IPS-NIHi11 (cell line): ENCODE measurements at places on chromosomes 11 and 22.
A peak's percentile ranks its signal among the peaks of the same experiment; 100 is the strongest.

- DNase-seq, result no peak
These were observed 474 bp upstream of the CHADL start for GRCh38 chr22:41241133-41241676.

GRCh38 chr11:10930972-10931760 lies 73.3 kb upstream of the ZBED5 start:
- DNase-seq, result peak; percentile 75

DNA sequence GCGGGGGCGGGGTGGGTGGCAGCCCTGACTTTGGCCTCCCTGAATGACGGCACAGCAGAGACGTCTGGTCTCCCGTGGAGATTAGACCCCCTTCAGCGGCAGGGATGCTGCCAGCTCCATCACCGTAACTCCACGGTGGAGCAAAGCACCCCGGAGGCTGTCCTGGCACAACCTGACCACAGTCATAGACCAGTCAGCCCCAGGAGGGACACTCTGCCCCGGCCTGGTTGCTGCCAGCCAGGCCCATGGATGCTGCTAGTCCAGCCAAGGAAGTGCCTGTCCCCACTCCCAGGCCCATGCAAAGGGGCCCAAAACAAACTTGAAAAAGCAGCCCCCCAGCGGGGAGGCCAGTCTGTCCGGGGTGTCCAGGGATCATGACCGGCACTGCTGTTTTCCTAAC lies 11.5 kb upstream of the ANO1 start:
- DNase-seq, result no peak

- no peak for DNase-seq
These were observed 35.5 kb downstream of the POLR3H start for GRCh38 chr22:41508770-41509170.

GRCh38 chr11:11512929-11513328 lies 108.9 kb downstream of the GALNT18 start:
- no peak for DNase-seq

DNA sequence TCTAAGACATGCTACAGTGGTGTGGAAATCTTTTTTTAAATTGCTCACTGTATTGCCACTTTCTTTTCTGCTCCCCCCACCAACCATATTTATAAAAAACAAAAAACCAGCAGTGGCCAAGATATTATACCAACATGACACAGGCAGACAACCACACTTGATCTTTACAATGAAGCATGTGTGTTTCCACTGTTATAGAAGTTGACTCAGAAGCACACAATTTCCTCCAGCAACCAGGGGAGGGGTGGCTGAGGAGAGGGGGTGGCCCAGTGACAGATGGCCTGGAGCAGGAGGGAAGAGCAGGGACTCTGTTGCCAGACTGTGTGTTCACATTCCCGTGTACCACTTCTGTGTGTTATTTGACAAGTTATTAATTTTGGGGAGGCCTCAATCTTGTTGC lies 14.8 kb downstream of the CD59 start:
- DNase-seq, result no peak

DNA sequence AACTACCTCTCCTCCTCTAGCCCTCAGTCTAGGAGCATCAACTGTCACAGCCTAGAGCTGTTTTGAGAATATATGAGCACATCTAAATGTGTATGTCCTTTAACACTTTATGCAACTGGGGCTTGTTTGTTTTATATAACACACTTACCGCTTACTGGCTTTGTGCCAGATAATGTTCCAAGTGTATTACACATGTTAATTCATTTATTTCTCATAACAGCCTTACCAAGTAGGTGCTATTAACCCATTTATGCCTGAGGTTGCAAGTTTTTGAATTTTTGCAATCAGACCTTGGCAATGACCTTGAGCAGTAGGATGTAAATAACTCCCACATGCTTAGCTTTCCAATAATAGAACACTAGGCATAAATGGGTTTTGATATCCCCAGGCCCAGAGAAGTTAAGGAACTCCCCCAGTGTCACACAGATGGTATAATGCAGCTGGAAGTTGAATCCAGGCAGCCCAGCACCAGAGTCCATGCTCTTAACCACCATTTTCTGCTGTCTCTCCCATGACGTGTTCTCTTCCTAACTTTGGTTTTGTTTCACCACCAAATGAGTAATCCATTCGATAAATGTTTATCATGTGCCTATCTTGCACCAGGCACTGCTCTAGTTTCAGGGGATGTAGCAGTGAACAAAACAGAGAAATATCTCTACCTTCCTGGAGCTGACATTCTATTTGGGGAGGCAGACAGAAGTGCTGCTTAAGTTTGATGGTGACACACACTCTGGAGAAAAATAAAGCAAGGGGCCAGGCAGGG lies 23.1 kb downstream of the PRDM11 start:
- no peak for DNase-seq

DNA sequence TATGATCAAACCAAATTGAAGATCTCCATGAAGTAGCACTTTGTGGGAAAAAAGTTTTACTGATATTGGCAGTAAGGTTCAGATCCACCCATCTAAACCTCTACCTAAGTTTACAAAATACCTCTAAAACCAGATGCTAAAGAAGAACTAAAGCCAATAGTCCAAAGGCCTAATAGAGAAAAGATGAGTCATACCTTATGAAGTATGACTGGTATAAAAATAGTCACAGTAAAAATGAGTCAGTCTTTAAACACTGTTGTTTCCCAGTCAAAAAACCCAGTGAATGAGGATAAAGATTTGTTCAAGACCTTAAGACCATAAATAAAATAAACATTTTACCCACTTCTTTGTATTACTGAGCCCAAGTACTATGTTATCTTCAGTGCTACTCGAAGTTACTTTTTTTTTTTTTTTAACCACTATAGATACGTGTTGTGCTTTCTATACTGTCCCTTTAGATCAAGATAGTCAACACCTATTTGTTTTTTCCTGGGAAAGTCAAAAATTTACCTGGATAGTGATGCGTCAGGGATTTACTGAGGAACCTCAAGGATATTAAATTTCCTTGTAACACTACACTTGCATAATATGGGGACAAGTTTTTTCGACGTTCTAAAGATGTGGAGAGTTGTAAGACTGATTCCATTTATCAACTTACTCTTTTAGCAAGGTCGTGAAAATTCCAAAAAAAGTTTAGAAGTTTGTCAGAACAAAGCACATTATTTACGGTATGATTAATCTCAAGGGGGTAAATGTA lies 87.3 kb downstream of the CCDC73 start:
- DNase-seq, result no peak

GRCh38 chr11:94742665-94743064 lies 25.5 kb upstream of the AMOTL1 start:
- DNase-seq, result no peak

DNA sequence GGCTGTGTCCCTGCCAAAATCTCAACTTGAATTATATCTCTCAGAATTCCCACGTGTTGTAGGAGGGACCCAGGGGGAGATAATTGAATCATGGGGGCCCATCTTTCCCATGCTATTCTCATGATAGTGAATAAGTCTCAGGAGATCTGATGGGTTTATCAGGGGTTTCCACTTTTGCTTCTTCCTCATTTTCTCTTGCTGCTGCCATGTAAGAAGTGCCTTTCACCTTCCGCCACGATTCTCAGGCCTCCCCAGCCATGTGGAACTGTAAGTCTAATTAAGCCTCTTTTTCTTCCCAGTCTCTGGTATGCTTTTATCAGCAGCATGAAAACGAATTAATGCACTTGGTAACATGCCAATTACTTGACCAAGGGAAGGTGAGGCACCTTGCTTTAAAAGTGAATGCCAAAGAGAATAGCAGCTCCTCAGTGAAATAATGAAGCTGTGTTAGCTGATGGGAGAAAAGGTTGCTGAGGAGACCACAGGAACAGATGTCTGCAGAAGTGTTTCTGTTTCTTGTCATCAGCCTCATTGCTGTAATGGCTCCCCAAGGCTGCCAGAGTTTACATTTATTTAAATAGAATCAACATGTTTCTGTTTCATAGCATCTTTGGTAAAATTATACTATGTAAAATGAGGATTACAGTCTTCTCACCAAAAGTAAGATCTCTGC lies 89.0 kb upstream of the CD44 start:
- DNase-seq, result no peak

- DNase-seq, result no peak
These were observed 4.2 kb upstream of the HBD start for GRCh38 chr11:5238486-5238885.

GRCh38 chr11:73147771-73148681 lies 5.9 kb upstream of the FCHSD2 start:
- no peak for DNase-seq

DNA sequence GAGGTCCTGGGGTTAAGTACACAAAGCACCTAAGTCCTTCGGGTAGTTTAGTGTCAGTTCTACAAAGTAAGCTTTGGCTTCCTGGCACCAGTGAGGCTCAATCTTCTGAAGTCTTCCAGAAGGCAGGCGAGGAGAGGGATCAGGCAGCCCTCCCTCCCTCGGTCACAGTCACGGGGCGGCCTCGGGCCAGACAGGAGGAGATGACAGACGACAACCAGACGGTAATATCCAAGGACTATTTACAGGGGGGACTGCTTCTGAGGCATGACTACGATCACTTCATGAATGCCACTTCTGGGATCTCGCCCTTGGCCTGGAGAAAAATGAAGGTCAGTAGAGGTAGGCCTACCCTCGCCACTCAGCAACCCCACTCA lies 383 bp upstream of the TMEM223 start:
- DNase-seq, result peak; percentile 38

GRCh38 chr11:2734181-2735052 lies 34.6 kb upstream of the KCNQ1OT1 start:
- no peak for DNase-seq

GRCh38 chr11:111327908-111328624 lies 29.7 kb downstream of the POU2AF3 start:
- DNase-seq, result peak; percentile 36

DNA sequence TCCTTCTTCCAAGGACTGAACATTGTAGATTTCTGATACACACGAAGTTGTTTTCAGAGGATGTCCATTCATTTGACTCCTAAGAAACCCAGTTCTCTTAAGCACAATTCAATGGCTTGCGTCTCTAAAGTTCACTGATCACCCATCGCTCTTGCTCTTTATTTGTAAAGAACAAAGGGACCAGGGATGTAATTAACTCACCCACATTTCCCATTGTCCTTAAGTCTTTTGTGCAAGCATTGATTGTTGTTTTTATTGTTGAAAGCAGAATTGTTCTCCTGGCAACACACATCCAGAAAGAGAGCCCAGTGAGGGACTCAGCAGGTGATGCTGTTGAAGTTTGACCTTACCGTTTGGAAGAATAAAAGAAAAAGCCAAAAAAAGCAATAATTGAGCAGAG lies 59.2 kb downstream of the SPON1 start:
- DNase-seq, result peak; percentile 23

- no peak for DNase-seq
These were observed 289.7 kb upstream of the ARHGAP42 start for GRCh38 chr11:100397401-100397800.

DNA sequence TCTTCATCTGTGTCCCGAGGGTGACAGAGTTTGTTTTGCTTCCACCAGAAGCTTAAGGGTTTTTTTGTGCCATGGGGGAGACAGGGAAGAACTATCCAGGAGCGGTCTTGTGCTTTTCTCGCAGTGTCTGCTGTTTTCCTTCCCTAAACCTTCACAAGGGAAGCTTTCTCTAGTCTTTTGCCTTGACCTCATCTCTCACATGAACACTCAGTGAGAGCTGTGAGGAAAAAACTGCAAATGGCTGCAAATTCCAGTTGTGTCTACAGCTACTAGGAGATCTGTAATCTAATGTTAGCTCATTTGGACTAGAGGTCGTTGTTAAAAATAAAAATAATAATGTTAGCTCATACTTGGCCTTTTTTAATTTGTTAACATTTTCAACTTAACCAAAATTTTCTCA lies 264.7 kb upstream of the SESN3 start:
- no peak for DNase-seq

GRCh38 chr11:127390465-127390864 lies 389.9 kb upstream of the KIRREL3 start:
- DNase-seq, result no peak

DNA sequence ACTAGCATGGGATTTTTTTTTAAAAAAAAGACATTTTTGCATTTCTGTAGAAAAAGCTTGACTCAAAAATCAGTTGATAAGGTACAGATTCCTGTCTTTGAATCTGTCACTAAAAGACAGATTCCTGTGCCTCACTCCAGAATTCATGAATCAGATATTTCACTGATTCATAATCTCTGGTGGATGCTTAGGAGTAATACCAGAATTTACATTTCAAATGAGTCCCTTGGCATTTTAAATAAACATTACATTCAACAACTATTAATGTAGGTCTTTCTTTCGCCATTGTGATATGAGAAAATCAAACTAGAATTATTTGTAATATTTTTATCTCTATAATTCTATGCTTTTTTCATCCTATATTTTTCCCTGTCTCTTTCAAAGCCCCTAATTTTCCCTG lies 128.3 kb downstream of the APIP start:
- no peak for DNase-seq

DNA sequence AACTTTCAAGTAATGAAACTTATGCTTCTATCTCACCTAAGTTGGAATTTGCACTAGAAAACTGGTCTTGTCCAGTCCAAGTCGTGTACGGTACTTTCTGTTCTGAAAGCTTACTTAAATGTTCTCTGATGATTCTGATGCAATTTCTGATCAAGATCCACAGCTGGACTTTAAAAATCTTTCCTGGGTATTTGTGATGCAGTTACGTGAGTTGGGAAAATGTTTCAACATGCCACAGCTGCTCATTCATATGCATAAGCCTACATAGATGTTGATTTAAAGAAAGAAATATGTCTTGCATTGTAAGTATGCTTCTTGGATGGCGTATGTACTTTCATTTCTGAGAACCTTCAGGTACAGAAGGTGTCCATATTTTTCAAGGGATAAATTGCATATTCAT lies 493.7 kb upstream of the CCDC90B start:
- no peak for DNase-seq

- DNase-seq, result no peak
These were observed 20.3 kb downstream of the ZC3H12C start for GRCh38 chr11:110113505-110113904.

GRCh38 chr22:43257549-43257948 lies 70.6 kb upstream of the TTLL12 start:
- DNase-seq, result no peak

DNA sequence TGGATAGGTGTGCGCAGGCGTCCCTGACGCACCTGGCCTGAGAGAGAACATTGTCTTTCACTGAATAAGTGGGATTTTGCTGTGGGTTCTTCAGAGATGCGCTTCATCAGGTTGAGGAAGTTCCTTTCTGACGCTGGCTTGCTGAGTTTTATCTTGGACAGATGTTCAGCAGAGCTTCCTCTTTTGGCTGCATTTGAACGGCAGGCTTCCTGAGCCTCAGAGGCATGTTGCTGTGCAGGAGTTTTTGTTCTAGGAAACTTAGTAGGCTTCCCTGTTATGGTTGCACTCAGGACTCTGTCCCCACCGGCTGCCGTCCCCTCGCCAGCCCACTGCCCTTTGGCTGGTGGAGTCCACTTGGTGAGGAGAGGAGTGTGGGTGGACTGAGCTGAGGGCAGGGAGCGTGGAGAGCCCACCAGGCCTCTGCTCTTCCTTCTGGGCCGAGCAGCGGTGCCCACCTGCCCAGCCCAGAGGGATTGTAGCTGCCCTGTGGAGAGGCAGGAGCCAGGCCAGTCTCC lies 17.2 kb downstream of the FRMD8 start:
- no peak for DNase-seq
